Activated CD8-positive, alpha-beta memory T cell treated with anti-CD3 and anti-CD28 coated beads for 1 hour (primary cell): ENCODE measurements at places on chromosomes 5 and 9.

GRCh38 chr5:157713830-157714595 is 17.2 kb upstream of the THG1L start:
- no peak for DNase-seq

DNA sequence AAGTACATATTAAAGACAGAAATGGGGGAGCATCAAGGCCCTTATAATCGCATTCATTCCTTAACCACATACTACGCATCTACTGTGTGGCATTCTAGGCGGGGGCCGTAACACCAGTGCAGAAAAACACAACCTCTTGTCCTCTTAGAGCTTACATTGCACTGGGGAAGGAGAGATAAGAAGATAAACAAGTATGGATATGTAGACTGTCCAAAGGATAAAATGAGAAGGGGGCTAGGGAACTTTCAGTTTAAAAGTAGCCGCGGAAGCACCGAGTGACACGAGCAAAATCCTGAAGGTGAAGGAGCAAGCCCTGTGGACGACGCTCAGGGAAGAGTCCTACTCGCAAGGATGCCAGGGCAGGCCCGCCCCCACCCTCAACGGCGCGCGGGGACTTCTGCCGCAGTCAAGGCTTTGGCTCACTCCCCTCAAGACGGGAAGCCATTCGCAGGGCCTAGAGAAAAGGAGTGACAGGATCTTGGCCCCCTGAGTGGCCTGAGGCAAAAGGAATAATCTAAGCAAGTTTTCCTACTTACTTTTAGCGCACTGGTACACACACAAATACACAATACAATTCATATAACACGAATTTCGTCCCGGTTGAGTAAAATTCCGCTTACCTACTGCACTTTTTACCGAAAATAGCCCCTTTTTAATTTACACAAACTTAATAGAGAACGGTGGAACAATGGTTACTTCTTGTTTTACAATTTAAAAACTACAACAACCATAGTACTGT is 1.3 kb upstream of the NIPBL start:
- no peak for DNase-seq

DNA sequence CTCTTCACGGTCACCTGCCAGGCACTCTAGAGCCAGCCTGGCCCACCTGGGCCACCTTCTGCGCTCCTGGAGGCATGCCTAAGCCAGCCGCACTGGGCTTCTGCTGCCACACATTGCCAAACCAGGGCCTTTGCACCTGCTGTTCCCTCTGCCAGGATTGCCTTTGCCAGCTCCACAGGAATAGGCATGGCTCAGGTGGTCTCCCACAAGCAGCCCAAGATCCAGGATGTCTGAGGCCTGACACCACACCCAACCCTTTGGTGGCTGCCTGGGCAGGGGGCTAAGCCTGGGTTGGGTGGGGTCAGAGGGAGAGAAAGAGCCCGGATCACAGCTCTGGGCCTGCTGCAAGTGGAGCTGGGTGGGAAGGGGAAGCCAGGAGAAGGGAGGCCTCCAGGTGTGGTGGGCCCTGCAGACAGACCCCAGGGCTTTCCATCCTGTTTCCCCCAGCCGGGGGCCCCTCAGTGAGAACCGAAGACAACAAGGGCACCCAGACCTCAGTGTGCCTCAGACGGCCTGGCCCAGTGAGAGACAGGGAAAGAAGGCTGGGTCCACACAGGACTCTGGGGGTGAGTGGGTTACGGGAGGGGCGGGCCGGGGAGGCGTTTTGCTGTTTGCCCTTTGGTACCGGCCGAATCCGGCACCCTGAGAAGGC is 672 bp upstream of the SUSD3 start:
- no peak for DNase-seq

DNA sequence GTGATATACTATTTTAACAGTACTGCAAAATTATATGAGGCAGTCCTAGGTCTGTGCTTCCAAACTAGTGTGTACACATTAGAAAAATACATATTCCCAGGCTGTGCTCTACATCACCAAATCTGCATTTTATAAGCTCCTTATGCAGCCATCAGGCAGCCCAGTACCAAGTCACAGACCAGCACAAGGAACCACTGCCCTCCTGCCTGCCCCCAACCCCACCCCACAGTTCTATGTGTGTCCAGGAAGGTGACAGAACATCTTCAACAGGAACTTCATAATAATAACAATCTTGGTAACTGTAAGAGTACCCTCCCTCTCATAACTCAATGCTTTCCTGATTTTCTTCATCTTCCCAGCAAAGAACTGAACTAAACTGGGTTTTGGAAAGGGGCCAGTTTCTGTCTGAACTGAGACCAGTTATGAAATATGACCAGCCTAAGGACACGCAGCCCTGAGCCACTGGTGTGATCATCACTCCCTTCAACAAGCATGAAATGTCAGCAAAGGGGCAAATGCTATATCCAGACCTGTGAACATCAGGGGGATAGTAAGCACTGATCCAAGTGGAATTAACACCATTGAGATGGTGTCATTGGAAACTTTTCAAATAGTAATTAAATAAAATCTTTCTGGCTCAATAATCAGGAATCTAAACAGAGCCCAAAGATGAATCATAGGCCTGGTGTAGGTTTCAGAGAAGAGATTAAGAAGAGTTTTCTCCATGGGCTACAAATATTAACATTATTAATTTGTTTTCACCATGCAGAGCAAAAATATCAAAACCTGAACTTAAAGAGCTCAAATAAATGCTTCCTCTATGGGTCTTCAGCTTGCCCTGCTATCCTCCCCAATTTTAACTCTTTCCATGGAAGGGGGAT is 82.1 kb downstream of the DPYSL3 start:
- no peak for DNase-seq

DNA sequence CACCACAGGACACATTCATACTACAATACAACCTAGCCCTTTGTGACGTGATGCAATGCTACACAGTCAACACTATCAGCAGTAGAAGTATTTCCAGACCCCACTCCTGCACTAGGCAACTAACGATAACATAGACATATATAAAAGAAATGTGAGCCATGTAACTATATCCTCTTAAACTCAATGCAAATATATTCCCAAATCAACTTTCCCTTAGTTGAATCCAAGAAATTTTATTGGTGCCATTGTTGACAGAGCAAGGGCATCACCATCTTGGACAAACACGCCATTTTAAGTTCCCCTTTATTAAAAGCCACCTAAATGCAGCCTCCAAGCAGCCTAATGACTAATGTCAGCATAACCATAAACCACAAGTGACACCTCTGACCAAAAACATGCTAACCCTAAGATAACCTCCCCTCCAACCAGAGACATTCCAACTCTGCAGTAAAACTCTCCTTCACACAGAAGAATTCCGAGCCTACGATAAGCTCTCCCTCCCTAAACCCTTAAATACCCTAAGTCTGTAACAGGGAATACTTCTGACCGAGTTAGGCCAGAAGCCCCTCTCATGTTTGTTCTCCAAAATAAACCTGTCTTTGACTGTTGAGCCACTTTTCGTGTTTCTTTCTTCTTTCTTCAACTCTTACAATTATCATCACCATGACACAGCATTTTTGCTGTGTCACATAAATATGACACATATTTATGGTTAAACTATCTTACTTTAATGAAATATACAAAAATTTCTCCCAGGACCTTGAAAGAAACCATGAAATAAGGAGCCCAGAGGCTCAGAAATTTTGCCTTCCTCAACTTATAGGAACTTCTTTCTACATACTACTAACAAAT is 1497.8 kb downstream of the EFNA5 start:
- no peak for DNase-seq

- DNase-seq, result peak; percentile 5
Observed at GRCh38 chr9:20356403-20357036, 265.8 kb downstream of the MLLT3 start.

DNA sequence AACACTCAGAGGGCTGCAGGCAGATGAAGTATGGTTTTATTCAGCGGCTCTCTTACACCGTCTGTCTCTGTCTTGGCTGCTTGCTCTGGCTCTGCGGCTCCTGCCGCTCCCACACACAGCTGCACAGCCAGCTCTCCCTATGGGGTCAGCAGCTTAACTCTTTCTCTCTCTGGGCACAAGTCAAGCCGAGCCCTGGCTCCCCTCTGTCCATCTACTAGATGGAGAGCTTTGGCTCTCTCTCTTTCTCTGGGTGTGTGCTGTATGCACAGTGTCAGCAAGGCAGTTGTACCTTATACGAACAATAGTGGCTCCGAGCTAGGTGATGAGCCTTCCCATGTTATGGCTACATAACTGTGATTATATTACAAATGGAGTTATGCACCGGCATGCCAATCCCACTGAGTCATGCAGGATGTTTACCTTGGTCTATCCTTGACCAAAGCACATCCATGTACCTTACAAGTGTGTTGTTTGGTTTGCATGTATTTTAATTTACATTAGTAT is 19.3 kb upstream of the PPP2CA start:
- no peak for DNase-seq

DNA sequence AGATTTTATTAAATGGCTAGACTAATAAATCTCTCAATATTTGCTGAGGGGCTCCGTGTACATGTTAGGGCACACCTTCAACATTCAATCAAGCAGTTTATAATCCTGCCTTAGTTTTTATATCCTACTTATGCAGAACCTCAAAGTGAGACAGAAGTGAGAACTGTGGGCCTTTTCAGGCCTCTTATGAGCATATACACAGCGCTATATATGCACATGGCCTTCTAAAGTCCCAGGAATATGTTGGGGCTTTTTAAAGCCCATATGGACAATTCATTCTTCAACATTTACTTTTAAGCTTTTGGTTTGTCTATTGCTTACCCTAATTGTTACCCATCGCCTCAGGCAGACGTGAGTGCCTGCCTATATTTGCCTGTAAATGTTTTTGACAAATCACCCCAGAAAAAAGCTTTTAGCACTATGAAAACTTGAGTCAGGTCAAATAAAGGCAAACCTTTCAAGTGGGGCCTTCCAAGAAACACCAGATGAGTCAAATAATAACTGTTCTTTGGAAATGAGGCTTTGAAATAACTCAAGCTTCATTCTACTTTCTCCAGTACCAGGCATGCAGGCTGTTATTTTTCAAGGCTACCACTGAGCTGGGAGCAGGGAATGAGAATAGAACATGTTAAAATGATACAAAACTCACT is 58.2 kb downstream of the ESM1 start:
- no peak for DNase-seq

GRCh38 chr9:95057101-95057500 is 260.4 kb downstream of the FANCC start:
- DNase-seq, result no peak

DNA sequence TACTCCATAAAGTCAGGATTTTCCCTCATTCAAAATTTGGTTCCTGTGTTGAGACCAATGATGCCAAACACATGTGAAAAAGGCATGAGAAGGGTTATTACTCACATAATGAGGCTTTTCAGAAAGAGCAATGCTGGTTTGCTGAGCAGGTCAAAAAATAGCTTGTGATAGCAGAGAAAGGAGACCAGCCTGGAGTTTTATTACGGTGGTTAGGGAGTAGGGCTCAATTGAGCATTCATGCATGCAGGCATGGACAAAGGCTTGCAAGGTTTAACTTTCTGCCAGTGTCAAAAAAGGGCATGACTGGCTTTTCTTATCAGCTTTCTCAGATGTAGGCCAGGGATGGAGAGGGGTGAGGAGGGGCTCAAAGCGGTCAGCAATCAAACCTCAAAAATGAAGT is 628.3 kb downstream of the DNAH5 start:
- no peak for DNase-seq

- DNase-seq, result no peak
Observed at GRCh38 chr5:59716029-59716428, 177.5 kb downstream of the PDE4D start.
